Left renal pelvis (tissue), 4 donors: ENCODE measurements at places on chromosomes 13 and 19. TPM values are rescaled to one million over a fixed set of nuclear protein-coding genes. Genes with fewer than 3 reads are reported as not detected.

DNA sequence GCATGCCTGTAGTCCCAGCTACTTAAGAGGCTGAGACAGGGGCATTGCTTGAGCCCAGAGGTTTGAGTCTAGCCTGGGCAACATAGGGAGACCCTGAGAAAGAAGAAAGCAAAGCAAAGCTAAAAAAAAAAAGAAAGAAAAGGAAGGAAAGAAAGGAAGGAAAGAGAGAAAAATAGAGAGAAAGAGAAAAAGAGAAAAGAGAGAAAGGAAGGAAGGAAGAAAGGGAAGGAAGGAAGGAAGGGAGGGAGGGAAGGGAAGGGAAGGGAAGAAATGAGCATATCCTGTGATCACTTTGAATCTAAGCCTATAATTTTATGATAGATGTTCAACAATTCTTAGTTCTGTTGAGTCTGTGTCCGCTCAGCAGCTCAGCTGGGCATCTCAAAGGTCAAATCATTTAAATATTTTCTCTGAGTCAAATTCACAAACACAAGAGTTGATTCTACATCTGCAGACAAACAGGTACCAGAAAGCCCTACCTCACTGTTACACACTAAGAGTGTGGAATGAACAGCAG, 70.4 kb downstream of the SUCLA2 start:
- no peak for DNase-seq

DNA sequence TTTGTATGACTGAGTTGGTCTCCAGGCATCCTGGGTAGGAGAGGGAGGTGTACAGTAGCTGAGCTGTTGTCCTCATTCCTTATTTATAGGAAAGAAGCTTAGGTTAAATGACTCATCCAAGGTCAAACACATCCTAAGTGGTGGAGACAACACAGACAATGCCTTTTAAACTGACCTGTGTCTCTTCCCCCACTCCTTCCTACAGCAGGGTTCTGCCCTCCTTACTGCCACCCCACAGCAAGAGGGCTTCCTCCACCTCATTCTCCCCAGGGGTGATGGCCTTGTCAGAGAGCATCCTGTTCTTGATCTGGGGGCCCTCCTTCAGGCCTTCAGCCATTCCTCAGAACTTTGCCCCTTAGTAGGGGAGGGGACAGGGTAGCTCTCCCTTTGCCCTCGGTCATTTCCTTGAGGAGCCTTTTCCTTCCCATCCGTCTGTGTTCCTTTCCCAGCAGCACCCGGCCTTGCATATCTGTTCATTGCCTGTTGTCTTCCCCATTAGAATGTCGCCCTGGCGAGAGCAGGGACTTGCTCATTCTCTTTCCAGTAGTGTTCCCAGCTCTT, 48.2 kb upstream of the GPI start:
- DNase-seq = no peak

GRCh38 chr19:16463991-16464575, 7.7 kb downstream of the EPS15L1 start:
- DNase-seq = no peak

- DNase-seq = no peak
These were observed 30.9 kb upstream of the CYP4F8 start for GRCh38 chr19:15584095-15584494.

- no peak for DNase-seq
These were observed 48.1 kb downstream of the SCEL start for GRCh38 chr13:77583581-77583980.

Gene TMIGD2
- 0.43 TPM for polyA plus RNA-seq

Gene KIR2DL1
- polyA plus RNA-seq = 0.11 TPM

Gene TTC9B
- polyA plus RNA-seq = 0.09 TPM

Gene PSG11
- polyA plus RNA-seq = 0.20 TPM
